ENCODE measurements at places on chromosomes 11 and 22. TPM values are rescaled to one million over a fixed set of nuclear protein-coding genes. Genes with fewer than 3 reads are reported as not detected.
A peak's percentile ranks its signal among the peaks of the same experiment; 100 is the strongest.

GRCh38 chr11:134592391-134592990 lies 180.4 kb upstream of the B3GAT1 start:
- no peak overlapping the region for H3K27ac ChIP-seq
- H3K36me3 ChIP-seq: no peaks in the 10 kb centered on the region
- no peaks in the 10 kb centered on the region for H3K4me1 ChIP-seq
- DNase-seq: peak; percentile 34

- H3K4me3 ChIP-seq: no peak overlapping the region
- peak; percentile 36 for DNase-seq
- no peaks in the 10 kb centered on the region for H3K36me3 ChIP-seq
- no peaks in the 10 kb centered on the region for H3K27me3 ChIP-seq
- H3K27ac ChIP-seq: no peak overlapping the region
- peaks cover 11% of the 10 kb centered on the region for H3K4me1 ChIP-seq
Observed at GRCh38 chr22:32328306-32329201, 29.1 kb upstream of the RFPL3 start.

- H3K27ac ChIP-seq: no peak overlapping the region
- H3K27me3 ChIP-seq: no peaks in the 10 kb centered on the region
- H3K4me3 ChIP-seq: no peak overlapping the region
- peaks cover 8% of the 10 kb centered on the region for H3K36me3 ChIP-seq
Observed at GRCh38 chr11:20034941-20035340, 125.3 kb downstream of the DBX1 start.

DNA sequence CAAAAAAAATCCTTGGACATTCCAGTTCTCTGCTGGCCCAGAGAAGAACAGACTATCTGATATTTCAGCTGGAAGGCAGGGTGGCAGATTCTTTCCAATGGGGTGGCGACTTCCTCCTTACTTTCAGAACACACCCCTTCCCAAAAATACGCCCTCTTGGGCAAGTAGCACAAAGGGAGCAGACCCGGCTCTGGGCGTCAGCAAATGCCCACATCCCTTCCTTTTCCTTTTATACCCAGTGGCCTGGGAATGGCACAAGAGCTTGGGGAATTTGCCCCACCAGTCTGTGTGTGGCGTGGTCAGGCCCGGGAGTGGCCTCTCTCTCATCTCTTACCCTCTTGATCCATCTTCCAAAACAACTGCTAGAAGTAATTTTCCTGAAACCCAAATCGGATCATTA lies 33.0 kb upstream of the NUP160 start:
- no peak for DNase-seq
- H3K4me1 ChIP-seq: no peaks in the 10 kb centered on the region
- H3K27ac ChIP-seq: no peak overlapping the region
- no peaks in the 10 kb centered on the region for H3K27me3 ChIP-seq
- no peaks in the 10 kb centered on the region for H3K36me3 ChIP-seq
- H3K4me3 ChIP-seq: no peak overlapping the region

- no peaks in the 10 kb centered on the region for H3K36me3 ChIP-seq
- no peak for DNase-seq
- H3K4me1 ChIP-seq: no peaks in the 10 kb centered on the region
- H3K4me3 ChIP-seq: no peak overlapping the region
- H3K27ac ChIP-seq: no peak overlapping the region
Observed at GRCh38 chr11:85682330-85683305, 3.4 kb downstream of the CCDC89 start.

DNA sequence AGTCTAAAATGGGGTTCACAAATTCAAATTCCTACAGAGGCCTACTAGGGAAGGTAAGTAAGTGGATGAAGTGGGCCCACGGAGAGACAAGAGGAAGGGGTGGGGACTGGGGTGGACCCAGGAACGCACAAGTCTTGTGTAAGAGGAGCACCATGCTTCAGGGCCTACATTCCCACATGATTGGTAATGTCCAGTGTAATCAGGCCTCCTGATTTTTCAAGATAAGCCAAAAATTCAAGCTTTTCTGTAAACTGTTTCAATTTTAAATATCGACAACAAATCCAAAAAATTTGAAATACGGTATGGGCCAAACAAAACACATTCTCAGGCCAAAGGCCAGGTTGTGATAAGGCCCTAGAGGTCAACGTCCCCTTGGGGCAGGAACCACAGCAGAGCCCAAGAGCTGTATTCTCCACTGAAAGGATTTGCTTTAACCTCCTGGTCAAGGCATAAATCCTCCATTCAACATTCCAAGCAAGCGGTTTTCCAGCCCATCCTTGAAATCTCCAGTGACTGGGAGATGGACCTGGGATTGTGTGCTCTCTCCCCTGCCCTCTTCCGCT lies 116.4 kb downstream of the TRIM29 start:
- no peak for DNase-seq
- peaks cover 31% of the 10 kb centered on the region for H3K4me1 ChIP-seq
- no peaks in the 10 kb centered on the region for H3K27me3 ChIP-seq
- H3K36me3 ChIP-seq: no peaks in the 10 kb centered on the region
- no peak overlapping the region for H3K27ac ChIP-seq

DNA sequence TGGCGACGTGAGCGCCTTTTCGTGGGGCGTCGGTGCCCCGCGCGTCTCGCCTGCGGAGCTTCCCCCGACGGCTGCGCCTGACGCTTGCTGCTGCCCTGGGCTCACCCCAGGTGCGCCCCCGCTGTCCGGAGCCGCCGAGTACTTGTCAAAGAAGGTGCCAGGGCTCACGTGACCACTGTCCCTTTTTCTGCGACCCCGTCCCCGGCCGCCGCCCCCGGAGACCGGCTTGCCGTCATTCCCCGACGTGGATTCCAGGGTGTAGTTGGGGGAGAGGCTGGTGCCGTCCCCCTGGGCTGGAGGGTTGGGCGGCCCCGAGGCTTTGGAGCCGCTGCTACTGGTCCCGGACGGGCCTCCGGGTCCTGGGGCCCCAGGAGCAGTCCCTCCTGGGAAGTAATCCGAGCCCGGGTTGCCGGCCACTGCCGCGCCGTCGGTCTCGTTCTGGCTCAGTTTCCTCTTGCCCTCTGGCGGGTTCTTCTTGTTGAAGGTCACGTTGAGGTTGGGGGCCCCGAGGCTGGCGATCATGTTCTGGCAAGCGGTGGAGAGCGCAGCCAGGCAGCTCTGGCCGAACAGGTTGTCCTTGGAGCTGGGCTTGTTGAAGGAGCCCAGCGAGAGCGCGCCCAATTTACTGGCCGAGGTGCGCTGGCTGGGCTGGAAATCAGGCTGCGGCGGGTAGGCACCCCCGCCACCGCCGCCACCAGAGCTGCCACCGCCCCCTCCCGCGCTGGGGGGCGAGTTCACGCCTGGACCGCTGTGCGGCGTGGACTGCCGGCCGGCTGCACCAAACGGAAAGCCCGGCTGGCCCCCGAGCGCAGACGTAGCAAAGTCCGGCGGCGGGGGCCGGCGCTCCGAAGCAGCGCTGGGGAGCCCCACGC lies 3.8 kb downstream of the MN1 start:
- peaks cover 11% of the 10 kb centered on the region for H3K4me1 ChIP-seq
- H3K4me3 ChIP-seq: peak overlapping the region; percentile 32
- H3K27me3 ChIP-seq: peaks cover 78% of the 10 kb centered on the region
- H3K27ac ChIP-seq: no peak overlapping the region
- H3K36me3 ChIP-seq: no peaks in the 10 kb centered on the region

GRCh38 chr11:1222491-1223345 lies at the start of gene MUC5B:
MUC5B (plus strand) TSS chr11:1223066; CDS start chr11:1223124, 58 bp downstream.
- H3K4me3 ChIP-seq: no peak within 1 kb of the TSS
- no peaks in the 10 kb centered on the region for H3K36me3 ChIP-seq
- peaks cover 13% of the 10 kb centered on the region for H3K4me1 ChIP-seq
- no peaks in the 10 kb centered on the region for H3K27me3 ChIP-seq
- H3K27ac ChIP-seq: no peak within 1 kb of the TSS
- no peak for DNase-seq

GRCh38 chr22:39622881-39623367 lies 52.4 kb downstream of the CACNA1I start:
- peaks cover 5% of the 10 kb centered on the region for H3K27me3 ChIP-seq
- no peak overlapping the region for H3K4me3 ChIP-seq
- H3K36me3 ChIP-seq: no peaks in the 10 kb centered on the region
- peaks cover 16% of the 10 kb centered on the region for H3K4me1 ChIP-seq
- H3K27ac ChIP-seq: no peak overlapping the region

The MMP27 gene
- not detected for polyA plus RNA-seq

The IGLL1 gene
- not detected for polyA plus RNA-seq
